ENCODE measurements at places on chromosomes 3 and 15.

- DNase-seq = no peak
These were observed 43.8 kb downstream of the OSBPL10 start for GRCh38 chr3:31937225-31937624.

DNA sequence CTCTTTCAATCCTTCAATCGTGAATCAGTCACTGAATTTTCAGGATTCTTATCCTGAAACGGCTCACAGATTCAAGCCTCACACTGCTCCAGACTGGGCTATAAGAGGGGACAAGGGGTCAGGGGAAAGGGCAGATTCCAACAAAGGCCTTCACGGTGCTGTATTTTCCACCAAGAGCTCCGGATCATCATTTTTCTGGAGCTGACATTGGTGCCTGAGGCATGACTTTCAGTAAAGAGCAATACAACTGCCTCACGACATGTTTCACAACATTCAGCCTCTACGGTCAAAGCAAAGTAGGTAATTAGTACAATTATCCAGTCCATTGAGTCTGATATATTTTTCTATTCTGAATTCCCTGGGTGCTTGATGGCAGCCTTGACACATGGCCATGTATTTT, 185.0 kb upstream of the PRICKLE2 start:
- no peak for DNase-seq

GRCh38 chr3:66483006-66483405, 17.8 kb downstream of the LRIG1 start:
- DNase-seq = no peak

DNA sequence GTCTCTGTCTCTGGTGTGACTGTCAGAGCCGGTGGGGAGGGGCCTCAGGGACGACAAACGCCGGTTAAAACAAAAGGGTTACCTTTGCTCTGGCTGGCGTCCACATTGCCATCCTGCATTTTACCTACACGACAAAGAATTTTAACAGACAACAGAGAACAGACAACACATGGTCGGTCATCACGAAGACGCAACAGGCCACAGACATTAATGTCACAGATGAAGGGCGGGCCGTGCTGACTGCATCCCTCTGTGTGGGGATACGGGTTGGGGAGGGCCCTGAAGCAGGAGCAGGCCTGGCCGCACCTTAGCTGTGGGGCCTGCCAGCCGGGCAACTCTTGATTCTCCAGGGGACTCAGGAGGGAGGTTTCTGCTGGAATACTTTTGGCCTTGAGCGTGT, 58.2 kb upstream of the SEC13 start:
- DNase-seq = no peak

GRCh38 chr15:34216527-34217270, 6.8 kb upstream of the KATNBL1 start:
- DNase-seq = no peak

Measured in T-helper 2 cell (primary cell).